ENCODE measurements at places on chromosomes 1 and 21.

DNA sequence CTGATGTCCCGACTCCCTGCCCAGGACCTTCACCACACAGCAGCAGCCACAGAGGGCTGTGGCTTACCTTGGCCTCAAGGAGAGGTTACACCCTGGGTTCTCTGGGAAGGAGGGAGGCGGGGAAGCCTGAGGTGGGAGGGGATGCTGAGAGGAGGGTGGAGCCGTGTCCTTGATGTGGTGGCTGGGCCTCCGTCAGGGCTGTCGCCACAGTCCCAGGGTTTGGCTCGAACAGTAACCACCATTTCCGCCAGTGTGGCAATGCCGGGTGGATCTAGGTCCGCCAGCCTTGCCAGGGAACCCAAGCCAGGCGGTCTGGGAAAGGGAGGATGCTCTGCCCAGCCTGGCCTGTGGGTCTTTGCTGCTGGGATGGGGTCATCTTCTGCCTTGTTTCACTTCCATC is 18.4 kb upstream of the CDCA8 start:
- no peak for DNase-seq

DNA sequence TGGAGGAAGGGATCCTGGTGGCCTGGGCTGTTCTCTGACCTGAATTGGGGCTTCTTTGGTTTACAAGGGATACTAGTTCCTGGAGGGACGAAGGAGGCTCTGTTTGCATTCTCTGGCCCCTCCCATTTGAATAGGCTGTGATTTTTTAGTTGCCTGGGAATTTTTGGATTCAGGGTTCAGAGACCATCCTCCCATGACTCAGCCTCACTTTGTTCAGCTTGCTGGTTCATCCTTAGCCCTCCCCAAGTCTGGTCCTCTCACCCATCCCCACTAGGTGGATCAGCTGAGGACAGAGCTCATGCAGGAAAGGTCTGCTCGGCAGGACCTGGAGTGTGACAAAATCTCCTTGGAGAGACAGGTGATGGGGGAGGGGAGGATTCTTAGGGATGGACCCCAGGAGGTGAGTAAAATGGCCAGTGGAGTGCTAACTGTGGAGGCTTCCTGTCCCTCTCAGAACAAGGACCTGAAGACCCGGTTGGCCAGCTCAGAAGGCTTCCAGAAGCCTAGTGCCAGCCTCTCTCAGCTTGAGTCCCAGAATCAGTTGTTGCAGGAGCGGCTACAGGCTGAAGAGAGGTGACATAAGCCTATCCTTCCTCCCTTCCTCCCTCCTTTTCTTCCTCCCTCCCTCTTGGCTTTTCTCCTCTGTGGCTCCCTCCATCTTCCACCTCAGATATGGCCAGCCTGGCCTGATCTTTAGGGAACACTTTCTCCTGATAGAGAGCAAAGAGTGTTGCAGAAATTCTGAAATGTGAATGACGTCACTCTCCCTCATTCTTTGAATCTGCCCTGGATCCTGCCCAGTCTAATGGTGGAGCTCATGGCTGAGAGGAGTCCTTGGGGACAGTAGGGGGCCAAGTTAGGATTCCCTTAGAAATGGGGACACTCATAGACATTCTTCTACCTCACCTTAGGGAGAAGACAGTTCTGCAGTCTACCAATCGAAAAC is 4.5 kb upstream of the TUFT1 start:
- no peak for DNase-seq

DNA sequence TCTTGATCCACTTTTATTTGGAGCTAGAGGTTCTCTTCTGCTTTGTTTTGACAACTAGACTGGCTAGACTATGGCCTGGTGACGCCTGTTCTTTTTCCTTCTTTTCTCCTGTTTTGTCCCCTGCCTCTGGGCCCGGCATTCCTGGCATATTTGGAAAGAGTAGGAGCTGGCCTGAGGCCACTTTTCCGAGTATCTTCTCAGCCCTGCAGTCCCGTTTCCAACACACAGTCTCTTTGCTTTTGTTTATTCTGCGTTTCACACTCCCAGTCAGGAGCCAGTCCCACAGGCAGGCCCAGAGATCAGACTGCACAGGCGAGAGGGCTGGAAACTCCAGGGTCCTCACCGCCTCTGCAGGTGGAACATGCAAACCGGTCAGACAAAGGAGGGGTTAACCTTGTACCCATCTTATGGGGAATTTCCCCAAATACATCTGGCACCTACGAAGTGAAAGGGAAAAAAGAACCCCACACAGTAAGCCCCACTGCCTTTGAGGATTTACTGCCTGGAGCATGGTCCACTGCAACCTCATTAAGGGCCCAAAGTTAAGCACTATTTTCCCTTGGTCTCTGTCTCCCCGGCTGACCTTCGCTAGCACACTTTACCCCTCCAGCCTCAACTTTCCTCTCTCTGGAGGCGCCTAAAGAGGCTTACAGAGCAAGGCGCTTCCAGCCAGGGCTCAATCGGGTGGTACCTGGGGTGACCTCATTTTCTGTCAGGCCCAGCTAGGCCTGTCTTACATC is 141.1 kb downstream of the TOMM20 start:
- DNase-seq = no peak

DNA sequence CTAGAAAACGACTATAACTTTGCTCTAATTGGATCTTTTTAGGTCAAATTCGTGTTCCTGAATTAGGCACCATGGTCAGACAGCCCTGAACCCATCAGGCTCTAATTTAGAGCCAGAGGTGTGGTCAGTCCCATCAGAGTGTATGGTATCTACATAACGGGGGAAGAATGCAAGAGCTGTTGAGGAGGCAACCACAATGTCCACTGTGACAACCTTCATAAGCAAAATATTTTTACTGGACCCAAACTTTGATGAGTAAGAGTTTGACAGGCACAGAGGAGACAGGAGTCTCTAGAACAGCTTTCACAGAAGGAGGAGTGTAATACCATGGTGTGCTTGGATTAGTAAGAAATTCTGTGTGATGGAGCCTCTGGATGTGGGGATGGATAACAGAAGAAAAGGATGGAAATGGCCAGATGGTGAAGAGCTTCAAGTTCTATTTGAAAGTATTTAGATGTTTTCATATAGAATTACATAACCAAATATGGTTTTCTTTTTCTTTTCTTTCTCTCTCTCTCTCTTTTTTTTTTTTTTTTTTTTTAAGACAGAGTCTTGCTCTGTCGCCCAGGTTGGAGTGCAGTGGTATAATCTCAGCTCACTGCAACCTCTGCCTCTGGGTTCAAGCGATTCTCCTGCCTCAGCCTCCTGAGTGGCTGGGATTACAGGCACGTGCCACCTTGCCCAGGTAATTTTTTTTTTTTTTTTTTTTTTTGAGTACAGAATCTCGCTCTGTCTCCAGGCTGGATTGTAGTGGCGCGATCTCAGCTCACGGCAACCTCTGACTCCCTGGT is 24.9 kb downstream of the UBE2U start:
- DNase-seq = no peak

- no peak for DNase-seq
Observed at GRCh38 chr21:31501926-31502325, 157.6 kb upstream of the SOD1 start.

DNA sequence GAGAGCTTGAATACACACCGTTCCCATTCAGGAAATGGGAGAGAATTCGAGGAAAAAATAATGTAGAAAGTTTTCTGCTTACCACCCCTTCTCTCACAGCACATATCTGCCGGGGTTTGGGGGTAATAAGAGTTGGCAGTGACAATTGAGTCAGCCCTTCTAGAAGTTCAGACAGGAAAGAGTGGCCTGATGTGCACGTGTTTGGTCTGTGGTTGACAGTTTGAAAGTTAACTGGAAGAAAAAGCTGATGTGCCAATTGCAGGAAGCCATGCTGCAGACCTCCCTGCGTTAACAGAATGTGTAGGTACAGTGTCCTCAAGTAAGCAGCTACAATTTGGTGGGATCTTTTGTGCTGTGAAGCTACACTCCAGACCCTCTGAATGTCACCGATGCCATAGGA is 50.9 kb downstream of the DHX9 start:
- DNase-seq = no peak

DNA sequence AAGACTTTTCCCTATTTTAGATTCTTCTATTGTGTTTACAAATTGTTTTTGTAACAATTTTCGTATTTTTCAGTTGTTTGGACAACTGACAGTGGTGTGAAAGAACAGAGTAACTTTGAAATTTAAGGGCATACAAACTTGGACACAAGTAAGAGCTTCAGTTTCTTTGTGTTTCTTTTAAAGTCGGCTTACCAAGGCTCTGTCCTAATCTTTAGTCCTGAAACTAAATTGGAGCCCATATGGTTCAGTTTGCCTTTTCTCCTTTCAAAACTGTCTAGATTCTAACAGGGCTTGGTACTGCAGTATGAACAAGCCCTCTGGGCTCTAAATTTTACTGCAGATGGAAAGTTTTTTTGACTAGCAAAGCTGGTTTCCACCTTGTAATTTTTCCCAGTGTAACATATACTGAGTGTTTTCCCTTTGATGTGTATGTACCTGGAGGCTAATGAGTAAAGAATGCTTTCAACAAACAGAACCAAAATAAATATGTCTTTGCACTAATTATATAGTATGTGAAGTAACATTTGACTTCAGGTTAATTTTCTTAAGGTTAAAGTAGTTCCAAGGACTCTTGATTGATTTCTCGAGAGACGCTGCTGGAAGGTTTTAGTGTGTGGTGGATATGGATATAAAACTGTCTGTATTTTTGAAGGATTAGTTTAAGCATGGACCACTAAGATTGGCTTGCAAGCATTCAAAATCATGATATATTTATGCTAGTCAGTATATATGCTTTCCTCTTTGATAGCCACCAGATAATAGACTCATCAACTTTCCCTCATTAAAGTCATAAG is 4.1 kb downstream of the SNX27 start:
- no peak for DNase-seq

DNA sequence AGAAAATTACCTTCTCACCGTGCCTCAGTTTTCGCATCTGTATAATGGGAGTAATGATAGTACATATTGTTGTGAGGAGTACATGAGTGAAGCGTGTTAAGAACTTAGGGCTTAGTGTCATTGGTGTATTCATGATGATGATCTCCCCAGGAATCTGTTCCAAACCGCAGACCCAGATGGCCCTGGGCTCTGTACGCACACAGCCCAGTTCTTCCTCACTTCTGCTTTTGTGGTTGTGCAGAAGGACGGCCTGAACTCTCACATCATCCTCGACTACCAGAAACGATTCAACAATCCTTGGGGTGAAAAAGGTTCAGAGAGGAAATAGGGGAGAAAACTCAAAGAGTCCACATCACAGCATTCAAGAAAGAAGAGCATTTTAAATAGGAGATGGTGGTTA is 323.0 kb downstream of the CAMTA1 start:
- DNase-seq = no peak

GRCh38 chr1:62188111-62188510 is 6.5 kb upstream of the L1TD1 start:
- no peak for DNase-seq

DNA sequence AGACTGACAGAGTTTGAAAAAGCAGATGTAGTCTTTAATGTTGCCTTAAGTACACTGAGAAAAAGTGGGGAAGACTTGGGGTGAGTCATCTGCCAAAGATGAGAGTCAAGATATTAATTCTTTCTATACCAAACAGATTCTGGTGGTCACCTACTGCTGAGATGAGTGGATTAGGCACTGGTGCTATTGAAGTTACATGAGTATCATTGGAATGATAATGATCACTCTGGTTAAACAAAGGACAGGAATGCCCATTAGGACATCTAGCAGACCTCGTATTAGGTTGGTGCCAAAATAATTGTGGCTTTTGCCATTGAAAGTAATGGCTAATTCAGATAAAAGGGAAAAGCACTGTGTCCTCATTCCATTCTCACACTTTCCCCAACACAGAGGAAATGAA is 1588.9 kb downstream of the KCNT2 start:
- DNase-seq = no peak

DNA sequence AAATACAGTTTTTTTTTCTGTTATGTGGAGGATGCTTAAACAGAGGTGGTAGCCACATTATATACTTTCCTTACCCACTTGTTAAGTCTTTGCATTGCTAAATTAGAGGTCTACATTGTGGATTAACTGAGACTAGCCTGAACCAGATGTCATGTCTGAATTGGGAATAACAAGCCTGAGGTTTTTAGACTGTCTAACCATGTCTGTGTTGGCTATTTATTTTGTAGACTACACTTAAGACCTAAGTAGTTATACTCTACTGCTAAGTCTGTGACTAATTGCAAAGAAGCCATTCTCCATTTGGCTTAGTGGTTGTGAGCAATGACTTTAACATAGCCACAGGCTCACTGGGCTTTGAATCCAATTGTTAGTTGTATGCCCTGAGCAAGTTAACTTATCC is 45.4 kb downstream of the CDC14A start:
- no peak for DNase-seq

- no peak for DNase-seq
Observed at GRCh38 chr1:89760496-89760895, 60.3 kb upstream of the LRRC8D start.

DNA sequence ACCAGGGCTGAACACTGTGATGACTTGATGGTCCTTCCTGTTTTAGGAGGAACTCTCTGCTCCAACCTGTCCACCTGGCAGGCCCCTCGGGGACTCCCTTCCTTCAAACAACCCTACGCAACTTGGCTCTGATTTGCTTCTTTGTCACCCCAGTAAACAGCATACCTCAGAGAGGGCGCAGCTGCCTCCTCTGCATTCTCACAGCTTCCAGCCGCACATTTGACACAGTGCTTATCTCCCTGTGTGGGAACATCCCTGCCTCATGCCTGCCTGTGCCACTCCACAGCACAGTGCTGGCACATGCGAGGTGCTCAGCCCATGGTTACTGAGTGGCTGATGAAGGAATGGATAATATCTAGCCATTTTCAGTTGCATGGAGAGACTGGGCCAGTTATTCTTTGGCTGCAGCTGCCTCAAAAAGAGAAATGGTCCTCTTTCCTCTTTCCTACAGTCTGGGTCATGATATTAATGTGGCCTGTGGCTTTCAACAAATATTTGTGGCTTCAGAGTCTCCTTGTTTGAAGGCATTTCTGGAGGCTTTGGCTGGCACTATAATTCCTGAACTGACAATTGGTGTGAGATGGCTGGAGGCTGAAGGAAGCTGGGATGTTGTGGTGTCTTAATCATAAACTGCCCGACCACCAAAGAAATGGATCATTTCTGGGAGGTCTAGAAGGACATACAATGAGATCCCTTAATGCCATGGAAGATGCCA is 77.9 kb downstream of the TENT5C start:
- no peak for DNase-seq

GRCh38 chr21:37827913-37828312 is 88.3 kb downstream of the KCNJ6 start:
- DNase-seq = no peak

- no peak for DNase-seq
Observed at GRCh38 chr1:38102636-38103035, 56.0 kb upstream of the POU3F1 start.

GRCh38 chr1:208248307-208248801 is 4.2 kb upstream of the PLXNA2 start:
- DNase-seq = no peak

GRCh38 chr1:63859480-63860275 is 85.9 kb downstream of the ROR1 start:
- DNase-seq = no peak

DNA sequence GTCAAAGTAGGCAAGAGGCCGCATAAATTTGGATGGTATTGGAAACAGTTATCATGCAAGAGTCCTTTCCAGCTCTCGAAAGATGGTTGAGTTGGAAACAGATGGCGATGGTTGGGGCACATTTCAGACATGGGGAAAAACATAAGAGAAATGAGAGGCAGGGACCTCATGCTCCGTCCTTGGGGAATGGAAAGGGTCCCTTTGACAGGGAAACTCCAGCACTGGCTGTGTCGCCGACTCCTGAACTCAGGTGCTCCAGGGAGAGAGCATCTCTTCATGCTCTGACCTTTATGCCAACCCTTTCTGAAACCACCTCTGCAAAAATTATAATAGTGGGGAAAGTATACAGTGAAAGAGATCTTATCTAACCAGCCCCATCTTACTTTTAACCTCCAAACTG is 36.8 kb upstream of the COL6A2 start:
- DNase-seq = no peak
